ENCODE measurements at places on chromosomes 2 and 18.

DNA sequence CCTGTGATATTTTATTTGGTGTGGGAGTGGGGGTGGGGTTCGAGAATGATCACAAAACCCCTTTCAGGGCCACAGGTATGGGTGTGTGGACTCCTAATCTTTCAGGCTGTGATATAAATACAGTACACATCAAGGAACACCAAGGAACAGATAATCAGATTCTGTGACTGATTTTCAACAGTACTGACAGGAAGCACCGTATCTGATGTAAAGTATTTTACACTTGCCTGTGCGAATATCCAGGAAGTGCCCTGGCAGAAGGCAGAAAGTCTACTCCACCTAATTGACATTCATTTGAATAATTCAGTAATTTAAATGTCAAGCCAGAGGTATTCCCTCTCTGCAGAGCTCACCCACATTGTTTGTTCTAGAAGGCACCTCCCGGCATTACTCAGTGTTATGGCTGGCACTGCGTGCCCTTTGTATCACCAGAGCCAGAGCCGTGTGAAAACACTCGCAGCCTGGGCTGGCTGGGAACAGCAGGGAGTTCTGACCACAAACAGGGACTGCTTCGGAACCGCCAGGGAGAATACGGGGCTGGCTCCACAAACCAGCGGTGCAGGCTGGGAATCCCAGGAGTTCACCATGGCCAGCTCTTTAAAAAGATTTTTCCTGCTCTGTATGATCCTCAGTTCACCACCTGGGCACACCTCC is 91.8 kb downstream of the ACVR1 start:
- DNase-seq: no peak

GRCh38 chr2:8119782-8120505 is 561.9 kb upstream of the ID2 start:
- no peak for DNase-seq

DNA sequence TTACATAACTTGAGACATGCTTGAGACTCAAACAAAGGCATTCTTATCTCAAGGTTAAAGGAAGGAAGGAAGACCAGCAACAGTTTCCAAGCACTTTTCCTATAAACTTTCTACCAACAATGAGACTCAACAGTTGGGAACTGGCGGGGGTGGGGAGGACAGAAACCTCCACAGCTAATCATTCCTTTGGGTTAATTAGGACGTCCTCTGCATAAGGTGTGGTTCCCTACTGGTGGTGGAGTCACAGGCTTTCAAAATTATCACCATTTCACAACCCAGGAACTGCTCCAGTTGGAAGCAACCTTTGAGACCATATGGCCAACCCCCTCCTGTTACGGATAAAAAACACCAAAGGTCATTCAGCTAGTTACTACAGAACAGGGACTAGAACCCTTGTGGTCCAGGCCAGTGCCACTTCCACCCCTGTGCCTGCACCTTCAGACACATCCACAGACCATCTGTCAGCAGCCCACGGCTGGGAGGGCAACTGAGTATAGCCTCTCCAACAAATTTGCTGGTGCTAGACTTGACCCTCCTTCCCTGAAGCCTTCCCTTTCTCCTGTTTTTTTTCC is 30.1 kb upstream of the ATL2 start:
- no peak for DNase-seq

DNA sequence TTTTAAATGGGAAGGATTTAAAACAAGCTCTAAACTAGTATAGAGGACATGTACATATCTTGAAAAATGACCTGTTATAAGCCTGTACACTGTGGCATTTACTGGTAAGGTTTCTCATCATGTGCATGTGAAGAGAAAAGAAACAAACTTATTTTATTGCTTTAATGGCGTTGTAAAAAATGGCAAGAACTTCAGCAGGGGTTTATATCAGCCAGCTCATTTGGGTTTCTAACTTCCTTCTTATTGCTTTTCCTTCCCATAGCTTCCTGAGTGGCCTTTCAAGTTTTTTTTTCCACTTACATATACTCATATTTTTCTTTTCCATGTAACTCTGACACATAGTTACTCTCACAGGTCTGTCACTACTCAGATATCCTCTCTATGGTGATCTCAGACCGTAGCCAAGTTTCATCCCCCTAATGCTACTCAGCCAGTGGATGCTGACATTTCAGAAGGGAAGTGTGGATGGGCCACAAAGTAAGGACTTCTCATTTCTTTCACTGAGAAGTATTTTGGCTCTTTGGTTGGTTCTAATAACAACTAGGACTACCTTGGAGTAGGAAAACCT is 198.2 kb downstream of the PARD3B start:
- no peak for DNase-seq

- no peak for DNase-seq
Observed at GRCh38 chr2:54559006-54559445, 102.9 kb downstream of the SPTBN1 start.

DNA sequence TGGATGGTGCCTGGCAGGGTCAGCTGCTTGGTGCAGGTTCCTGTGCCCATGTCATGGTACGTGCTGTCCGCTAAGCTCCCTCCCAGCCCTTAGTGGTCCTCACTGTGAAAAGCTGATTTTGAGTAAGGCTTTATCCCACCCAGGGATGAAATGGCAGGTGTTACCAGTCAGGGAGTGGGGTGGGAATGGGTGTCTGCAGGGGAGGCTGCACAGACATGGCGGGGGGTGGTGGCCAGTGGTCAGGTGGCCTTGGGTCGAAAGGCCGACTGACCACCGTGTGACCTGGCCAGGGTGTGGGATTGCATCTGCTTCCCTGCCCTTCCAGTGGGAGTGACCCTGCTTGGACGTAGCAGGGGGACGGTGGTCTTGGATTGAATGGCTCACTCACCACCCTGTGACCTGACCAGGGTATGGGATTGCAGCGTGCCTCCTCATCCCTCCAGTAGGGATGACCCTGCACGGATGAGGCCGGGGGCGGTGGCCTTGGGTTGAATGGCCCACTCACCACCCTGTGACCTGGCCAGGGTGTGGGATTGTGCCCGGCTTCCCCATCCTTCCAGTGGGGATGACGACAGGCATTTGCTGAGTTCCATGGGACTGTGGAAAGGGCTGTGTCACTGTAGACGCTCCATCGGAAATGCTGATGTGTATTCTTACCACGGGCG is 29.8 kb downstream of the AGAP1 start:
- no peak for DNase-seq

GRCh38 chr2:236720974-236721540 is 151.4 kb downstream of the ACKR3 start:
- no peak for DNase-seq

DNA sequence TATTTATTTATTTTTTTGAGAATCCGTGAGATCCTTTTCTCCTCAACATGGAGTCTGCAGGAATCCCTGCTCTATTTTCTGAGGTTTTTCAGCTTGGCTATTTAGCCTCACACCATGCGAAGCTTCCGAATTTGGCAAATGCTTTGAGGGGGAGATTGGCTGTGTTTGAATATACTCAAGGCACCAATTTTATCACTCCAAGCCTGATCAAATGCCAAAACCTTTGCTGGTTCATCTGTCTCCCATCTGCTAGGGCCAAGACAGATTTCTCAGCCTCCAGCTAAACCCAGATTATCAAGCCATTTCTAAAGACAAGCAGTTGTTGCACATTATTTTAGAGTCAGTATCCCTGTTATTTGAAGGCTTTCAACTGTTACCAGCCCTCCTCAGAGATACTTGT is 295.7 kb downstream of the XIRP2 start:
- DNase-seq: no peak

DNA sequence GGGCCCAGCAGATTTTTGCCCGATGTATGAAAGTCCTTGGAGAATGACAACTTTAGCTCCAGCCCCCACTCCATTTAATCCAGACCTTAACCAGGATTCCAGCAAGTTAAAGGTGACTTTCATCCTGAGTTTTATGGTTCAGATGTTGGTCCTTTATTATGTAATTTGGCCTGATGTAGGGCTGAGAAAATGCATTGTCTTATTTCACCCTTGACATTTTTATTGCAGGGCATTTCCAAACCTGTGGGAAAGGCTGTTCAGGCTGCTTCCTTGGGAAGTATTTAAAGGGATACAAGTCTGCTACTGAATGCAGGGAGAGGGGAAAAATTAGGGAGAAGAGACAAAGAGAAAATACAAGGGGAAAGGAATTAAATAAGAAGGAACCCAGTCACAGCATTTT is 48.8 kb downstream of the ASB1 start:
- no peak for DNase-seq

- no peak for DNase-seq
Observed at GRCh38 chr2:60926741-60927552, 45.6 kb downstream of the REL start.

GRCh38 chr2:128513961-128514283 is 195.3 kb upstream of the HS6ST1 start:
- no peak for DNase-seq

DNA sequence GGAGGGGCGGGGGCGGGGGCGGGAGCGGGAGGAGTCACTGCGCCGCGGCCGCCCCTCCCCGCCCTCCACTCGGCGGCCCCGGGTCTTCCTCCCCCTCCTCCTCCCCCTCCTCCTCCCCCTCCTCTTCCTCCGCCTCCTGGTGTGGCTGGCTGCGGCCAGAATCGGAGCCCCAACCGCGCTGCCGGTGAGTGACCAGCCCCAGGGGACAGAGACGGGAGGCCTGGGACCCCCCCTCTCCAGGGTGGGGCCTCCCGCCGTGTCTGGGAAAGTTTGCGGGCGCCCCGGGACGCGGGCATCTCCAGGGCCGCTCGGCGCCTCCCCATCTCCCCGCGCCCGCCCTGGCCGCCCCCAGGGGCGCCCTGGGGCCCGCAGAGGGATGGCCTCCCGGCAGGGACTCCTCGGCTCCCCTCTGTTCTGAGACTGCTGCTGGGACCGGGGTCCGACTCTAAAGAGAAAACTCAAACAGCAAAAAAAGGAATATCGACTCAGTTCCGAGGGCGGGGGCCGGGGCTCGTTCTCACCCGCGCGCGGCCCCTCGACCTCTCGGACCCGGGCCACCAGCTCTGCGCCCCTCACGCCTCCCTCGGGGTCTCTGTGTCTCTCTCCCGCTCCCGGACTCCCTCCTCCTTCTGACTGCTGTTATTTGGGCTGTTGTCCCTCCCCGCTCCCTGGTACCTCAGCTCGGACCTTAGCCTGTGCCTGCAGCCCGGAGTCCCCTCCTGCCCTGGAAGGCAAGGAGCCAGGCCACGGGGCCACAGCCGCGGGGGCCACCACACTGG is at the start of gene STON1:
TSS of gene STON1 (plus strand) at position 122 of the 779 bp plus-strand sequence. CDS start 50,480 bp downstream, outside the sequence.
- DNase-seq: peak; percentile 4

GRCh38 chr2:15687720-15688119 is 96.1 kb downstream of the DDX1 start:
- no peak for DNase-seq

GRCh38 chr2:19505-19904 is 26.8 kb downstream of the FAM110C start:
- DNase-seq: no peak

DNA sequence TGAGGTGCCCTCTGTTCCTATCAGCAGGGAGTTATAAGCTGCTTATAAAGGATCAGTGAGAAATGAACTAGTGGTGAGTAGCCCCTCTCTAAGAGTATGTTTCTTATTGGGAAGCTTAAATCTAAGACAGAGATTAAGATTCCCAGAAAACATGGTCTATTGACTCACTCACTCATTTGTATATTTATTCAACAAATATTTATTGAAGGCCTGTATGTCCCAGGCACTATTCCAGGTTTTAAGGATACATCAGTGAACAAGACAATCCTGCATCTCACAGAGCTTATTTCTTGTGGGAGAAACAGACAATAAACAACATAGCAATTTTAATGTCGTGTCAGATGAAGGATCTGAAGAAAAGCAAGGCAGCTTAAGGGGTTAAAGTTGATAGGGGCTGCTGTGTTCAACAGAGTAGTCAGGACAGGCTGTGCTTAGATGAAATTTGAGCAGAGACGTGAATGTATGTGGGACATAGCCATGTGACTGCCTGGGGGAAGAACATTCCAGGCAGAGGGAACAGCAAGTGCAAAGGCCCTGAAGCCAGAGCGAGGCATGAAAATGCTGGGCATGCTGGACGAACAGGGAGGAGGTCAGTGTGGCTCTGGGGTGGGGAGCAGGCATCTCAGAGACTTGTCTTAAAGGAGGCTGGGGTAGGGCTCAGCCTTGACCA is 14.8 kb upstream of the PSD4 start:
- DNase-seq: no peak

DNA sequence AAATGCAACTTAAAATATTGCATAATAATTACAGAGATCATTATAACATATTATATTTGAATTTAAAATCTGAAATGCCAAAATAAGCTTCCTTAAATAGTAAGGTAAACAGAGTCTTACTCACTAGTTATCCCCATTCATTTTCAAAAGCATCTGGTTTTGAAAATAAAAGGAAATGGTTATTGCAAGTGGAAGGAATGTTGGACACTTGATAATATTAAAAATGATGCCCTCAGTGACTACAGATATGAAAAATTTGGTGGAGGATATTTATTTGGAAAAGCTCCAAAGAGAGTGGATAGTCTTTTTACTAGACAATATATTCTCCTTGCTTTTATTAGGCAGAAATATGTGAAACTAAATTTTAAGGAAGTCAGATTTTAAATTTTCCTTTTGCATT is 39.7 kb downstream of the CDH19 start:
- DNase-seq: no peak

DNA sequence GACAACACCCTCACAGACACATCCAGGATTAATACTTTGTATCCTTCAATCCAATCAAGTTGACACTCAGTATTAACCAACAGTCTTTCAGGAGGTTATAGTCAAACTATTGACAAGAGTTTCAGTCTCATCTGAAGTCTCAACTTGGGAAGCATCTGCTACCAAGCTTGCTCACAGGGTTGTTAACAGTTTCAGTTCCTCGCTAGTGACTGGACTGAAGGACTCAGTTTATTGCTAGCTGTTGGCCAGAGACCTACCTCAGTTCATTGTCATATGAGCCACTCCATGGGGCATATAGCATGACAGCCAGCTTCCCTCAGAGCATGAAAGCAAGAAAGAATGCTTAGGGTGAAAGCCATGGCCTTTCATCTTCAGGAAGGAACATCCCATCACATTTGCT is 228.6 kb downstream of the EPHA4 start:
- DNase-seq: no peak

- no peak for DNase-seq
Observed at GRCh38 chr2:199704358-199705238, 146.4 kb downstream of the FTCDNL1 start.

DNA sequence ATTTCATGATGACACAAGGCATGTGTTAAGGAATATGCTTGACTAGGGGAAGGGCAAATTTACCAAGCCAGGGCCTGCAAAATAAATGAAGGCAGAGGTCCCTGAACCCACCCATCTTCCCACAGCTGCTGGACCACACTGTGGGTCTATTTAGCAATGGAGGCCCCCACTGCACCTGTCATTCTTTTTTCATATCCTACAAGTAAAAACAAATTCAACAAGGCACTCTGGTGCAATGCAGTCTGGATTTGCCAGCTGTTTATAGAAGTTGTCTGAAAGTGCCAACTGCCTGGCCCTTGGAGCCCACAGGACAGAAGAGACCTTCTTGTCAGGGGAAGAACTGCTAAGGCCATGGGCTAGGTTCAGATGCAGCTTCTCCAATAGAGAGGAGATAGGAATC is 112.8 kb upstream of the ATL2 start:
- no peak for DNase-seq

DNA sequence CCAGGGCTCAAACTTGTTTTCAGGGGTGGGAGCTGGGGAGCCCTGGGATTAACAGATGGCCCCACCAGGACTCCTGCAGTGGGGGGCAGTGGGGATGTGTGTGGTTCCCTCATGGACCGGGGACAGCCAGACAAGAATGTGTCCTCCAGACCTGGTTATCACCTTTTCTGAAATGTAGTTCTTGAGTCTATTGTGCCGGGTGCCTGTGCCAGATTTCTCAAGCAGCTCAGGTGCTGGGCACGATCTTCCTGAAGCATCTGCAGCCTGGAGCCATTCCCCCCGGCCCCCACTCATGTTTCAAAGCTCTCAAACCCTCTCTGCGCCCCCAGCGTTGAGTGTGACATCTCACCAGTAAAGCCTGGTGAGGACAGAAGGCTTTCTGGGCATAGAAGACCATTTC is 48.4 kb upstream of the HAAO start:
- no peak for DNase-seq

- no peak for DNase-seq
Observed at GRCh38 chr2:239148495-239149200, 252.2 kb downstream of the HDAC4 start.

Measured in T follicular helper cell (primary cell).